Forelimb muscle (tissue), 1 donor: ENCODE measurements at places on chromosomes 16 and 17. TPM values are rescaled to one million over a fixed set of nuclear protein-coding genes. Genes with fewer than 3 reads are reported as not detected.

Gene SLC2A4
- 39.2 TPM for polyA plus RNA-seq

Gene CMTM2
- polyA plus RNA-seq, result 0.30 TPM

Gene TSPOAP1
- polyA plus RNA-seq, result 5.8 TPM

Gene MAPT
- polyA plus RNA-seq, result 12.3 TPM

Gene HSD17B2
- polyA plus RNA-seq, result 0.27 TPM

Gene CDC6
- 7.1 TPM for polyA plus RNA-seq

Gene BRIP1
- polyA plus RNA-seq, result 3.8 TPM

Gene KRT12
- polyA plus RNA-seq, result 0.08 TPM

Gene PLCG2
- 6.7 TPM for polyA plus RNA-seq

Gene LDHD
- polyA plus RNA-seq, result 3.0 TPM

Gene CHD9NB
- polyA plus RNA-seq, result 2.7 TPM

Gene CCL15
- polyA plus RNA-seq, result not detected

Gene KRT39
- polyA plus RNA-seq, result 7.2 TPM

Gene CCDC154
- 2.3 TPM for polyA plus RNA-seq
